A549 treated with dexamethasone at 1 μM for 4 hours (cell line): ENCODE measurements at places on chromosomes 11 and 22. TPM values are rescaled to one million over a fixed set of nuclear protein-coding genes. Genes with fewer than 3 reads are reported as not detected.

Gene FAM83F
- 0.01 TPM in 1 of 5 replicates, not detected in the others for total RNA-seq

Gene GNG3
- total RNA-seq, result not detected in 5 replicates

Gene TRPT1
- 19.2 to 21.6 TPM (median 19.8 TPM) in 5 replicates for total RNA-seq

Gene EMID1
- 0.19 to 0.54 TPM (median 0.23 TPM) in 5 replicates for total RNA-seq

Gene MEI1
- 0.15 TPM in 1 of 5 replicates, not detected in the others for total RNA-seq

Gene HARBI1
- 4.7 to 6.2 TPM (median 5.5 TPM) in 5 replicates for total RNA-seq

Gene ARHGEF17
- total RNA-seq, result 7.8 to 14.7 TPM (median 12.1 TPM) in 5 replicates

Gene POU2AF1
- 0.04 to 0.31 TPM in 2 of 5 replicates, not detected in the others for total RNA-seq

Gene RAB39A
- total RNA-seq, result 0.21 to 0.69 TPM (median 0.52 TPM) in 5 replicates

Gene BTG4
- 0.13 to 0.18 TPM (median 0.17 TPM) in 3 of 5 replicates, not detected in the others for total RNA-seq

Gene OR10AG1
- total RNA-seq, result not detected in 5 replicates

Gene RBFOX2
- 24.5 to 34.6 TPM (median 32.5 TPM) in 5 replicates for total RNA-seq

Gene NUP50
- total RNA-seq, result 26.1 to 36.4 TPM (median 33.7 TPM) in 5 replicates

Gene TEX54
- total RNA-seq, result not detected in 5 replicates

Gene CCDC82
- total RNA-seq, result 18.1 to 25.7 TPM (median 20.0 TPM) in 5 replicates

Gene NAV2
- 19.4 to 42.5 TPM (median 36.8 TPM) in 5 replicates for total RNA-seq

Gene ALKBH8
- 5.8 to 8.3 TPM (median 7.3 TPM) in 5 replicates for total RNA-seq

Gene DDX25
- not detected in 5 replicates for total RNA-seq

Gene JHY
- 3.1 to 4.3 TPM (median 3.8 TPM) in 5 replicates for total RNA-seq
